ENCODE measurements at places on chromosomes 6 and 20. TPM values are rescaled to one million over a fixed set of nuclear protein-coding genes. Genes with fewer than 3 reads are reported as not detected.

SEL1L2 gene
- not detected for total RNA-seq

- DNase-seq: no peak
These were observed 92.4 kb downstream of the PSMG4 start for GRCh38 chr6:3351105-3351676.

DNA sequence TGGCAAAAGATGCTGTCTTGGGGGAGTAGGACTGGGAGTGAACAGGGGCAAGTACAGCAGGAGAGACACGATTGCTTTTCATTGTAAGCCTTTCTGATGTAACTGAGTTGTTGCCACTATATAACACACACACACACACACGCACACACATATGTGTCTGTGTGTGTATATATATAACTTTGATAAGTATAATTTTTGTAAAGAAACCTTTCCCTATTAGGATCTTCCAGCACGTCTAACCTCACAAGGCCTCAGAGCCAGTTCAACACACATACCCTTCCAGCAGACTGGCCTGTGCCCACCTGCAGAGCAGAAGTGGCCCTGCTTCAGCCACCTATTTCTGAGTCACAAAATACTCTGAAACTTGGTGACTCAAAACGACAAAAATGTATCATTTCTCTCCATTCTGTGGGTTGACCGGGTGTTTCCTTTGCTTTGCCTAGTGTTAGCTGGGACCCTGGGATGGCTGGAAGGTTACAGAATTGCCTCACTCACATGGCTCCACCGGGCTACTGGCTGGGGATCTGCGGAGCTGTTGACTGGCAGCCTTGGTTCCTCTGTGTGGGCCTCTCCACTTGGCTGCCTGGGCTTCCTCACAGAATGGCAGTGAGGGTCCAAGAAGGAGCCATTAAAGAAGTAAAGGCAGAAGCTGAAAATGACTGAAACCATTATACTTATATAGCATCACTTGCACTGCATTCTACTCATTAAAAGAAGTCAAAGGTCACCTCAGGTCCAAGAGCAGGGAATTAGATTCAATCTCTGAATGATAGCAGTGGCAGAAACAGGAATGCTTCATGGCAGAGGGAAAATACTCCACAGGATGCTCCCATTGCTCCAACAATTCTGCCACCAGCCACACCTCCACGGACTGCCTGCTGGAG is 126.4 kb downstream of the BANF2 start:
- no peak for DNase-seq

DNA sequence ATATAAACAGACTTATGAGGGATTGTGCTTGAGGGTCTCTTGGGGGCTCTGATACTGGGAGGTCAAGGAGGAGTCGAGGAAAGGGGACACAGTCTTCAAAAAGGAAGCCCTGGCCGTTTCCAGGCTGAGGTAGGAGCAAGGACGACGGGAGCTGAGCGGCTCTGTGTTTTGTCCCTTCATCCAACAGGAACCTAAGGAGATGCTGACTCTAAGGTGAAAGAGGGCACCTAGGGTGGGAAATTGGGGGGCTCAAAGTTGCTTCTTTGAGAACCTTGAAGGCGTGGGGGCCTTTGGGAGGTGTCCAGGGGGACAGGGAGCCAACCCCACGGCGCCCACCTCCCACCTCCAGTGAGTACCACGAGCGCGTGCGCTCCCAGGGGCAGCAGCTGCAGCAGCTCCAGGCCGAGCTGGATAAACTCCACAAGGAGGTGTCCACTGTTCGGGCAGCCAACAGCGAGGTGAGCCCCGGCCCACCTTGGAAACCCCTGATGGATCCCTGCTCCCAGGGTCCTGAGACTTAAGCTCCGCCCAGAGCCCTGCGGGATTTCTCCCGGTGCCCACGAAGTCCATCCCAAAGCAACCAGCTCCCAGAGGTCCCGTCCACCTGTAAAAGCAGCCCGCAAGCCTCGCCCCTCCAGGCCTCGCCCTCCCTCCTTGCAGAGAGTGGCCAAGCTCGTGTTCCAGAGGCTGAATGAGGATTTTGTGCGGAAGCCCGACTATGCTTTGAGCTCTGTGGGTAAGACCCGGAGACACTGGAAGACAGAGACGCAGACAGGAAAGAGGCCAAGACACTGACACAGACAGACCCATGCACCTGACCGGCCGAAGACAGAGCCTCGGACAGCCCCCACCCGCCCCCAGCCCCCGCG is 2.9 kb downstream of the SPAG4 start:
- no peak for DNase-seq

- DNase-seq: no peak
These were observed 12.4 kb downstream of the GABBR1 start for GRCh38 chr6:29620630-29621029.
